ENCODE measurements at places on chromosomes 1 and 21.

GRCh38 chr1:49626472-49626871, 397.3 kb downstream of the AGBL4 start:
- no peak for DNase-seq

DNA sequence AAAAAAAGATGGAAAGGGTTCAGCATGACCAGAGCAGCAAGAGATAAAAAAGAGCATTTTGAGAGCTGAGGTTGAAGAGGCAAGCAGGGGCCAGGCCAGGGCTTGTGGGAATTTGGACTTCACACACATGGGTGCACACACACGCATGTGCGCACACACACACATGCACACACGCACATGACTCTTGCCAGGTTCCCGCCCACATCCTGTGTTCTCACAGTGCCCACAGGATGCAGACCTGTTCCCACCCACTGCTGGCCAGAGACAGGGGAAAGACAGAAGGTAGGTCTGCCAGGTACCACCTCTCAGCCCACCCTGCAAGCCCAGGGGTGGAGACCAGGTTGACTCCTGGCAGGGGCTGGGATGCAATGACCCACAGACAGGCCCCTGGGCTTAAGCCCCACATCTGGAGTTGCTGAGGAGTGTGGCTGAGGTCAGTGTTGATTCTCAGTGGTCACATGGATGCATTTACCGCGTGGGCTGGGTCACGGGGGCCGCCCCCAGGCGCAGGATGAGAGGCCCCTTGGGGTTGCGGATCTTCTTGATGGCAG, 4.4 kb downstream of the COL16A1 start:
- DNase-seq, result no peak

GRCh38 chr1:107405236-107405635, 264.4 kb downstream of the NTNG1 start:
- DNase-seq, result no peak

GRCh38 chr1:94012708-94013366, 103.6 kb upstream of the GCLM start:
- no peak for DNase-seq

DNA sequence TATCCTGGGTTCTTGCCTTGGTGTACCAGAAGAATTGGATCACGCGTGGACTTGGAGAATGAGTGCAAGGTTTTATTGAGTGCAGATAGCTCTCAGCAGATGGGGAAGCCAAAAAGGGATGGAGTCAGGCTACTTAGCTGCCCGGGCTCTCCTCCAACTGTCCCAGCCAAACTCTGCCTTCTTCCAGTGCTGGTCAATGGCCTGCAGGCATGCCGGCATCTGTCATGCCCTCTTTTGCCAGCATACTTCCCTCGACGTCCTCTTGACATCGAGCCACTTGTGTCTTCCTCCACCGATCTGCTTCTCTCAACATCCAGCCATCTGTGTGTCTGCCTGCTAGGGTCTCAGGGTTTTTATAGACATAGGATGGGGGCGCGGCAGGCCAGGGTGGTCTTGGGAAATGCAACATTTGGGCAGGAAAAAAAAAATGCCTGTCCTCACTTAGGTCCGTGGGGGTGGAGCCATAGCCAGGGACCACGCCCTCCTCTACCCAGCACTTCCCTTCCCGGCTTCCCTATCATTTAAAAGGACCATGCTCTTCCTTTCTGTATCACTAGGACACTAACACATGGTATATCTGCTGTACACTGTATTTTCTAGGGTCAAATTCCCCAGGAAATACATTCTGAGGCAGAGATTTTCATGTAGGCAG, 47.0 kb upstream of the BCAR3 start:
- no peak for DNase-seq

GRCh38 chr1:243406424-243406823, 150.6 kb downstream of the SDCCAG8 start:
- no peak for DNase-seq

GRCh38 chr1:28755701-28756100, 19.0 kb downstream of the YTHDF2 start:
- no peak for DNase-seq

DNA sequence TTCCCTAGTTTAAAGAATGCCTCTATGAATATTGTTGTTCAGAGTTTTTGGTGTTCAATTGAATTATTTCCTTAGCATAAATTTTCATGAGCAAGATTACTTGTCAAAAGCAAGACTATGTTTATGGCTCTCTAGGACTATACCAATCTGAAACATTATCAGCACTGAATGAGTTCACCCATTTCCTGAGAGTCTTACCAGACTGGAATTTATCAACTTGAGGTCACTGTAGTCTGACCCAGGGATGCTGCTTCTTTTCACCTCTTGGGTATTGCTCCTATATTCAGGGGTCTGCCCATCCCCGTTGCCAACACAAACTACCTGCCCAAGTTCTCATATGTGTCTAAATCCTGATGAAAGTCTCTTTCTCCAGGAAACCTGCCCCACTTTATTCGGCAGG, 42.6 kb downstream of the OPTC start:
- peak; percentile 35 for DNase-seq

DNA sequence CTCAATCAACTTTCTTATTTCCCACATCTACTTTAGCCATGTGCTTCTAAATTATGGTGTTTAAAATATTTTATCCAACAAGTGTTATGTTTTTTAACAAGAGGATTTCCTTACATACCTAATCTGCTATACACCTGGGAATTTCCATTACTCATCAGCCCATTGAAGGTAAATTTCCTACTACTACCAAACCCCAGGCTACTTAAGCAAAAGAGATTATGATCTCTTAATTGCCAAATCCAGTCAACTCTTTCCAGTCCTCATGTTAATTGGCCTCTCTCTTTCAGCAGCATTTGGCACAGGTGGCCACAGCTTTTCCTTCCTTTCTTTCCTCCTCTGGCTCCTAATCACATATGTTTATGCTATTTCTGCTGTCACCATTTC, 5.1 kb upstream of the C1orf162 start:
- DNase-seq, result no peak
